ENCODE measurements at places on chromosomes 7 and 10. TPM values are rescaled to one million over a fixed set of nuclear protein-coding genes. Genes with fewer than 3 reads are reported as not detected.

TAS2R5 gene
- total RNA-seq: 0.53 TPM

GRCh38 chr10:88962336-88962735 is 9.8 kb upstream of the ACTA2 start:
- DNase-seq: no peak

GRCh38 chr10:16798571-16798970 is 18.7 kb downstream of the RSU1 start:
- DNase-seq: no peak

- no peak for DNase-seq
These were observed 47.4 kb upstream of the CAV2 start for GRCh38 chr7:116451957-116452729.

- DNase-seq: no peak
These were observed 7.1 kb upstream of the RBM28 start for GRCh38 chr7:128350708-128351295.

DNA sequence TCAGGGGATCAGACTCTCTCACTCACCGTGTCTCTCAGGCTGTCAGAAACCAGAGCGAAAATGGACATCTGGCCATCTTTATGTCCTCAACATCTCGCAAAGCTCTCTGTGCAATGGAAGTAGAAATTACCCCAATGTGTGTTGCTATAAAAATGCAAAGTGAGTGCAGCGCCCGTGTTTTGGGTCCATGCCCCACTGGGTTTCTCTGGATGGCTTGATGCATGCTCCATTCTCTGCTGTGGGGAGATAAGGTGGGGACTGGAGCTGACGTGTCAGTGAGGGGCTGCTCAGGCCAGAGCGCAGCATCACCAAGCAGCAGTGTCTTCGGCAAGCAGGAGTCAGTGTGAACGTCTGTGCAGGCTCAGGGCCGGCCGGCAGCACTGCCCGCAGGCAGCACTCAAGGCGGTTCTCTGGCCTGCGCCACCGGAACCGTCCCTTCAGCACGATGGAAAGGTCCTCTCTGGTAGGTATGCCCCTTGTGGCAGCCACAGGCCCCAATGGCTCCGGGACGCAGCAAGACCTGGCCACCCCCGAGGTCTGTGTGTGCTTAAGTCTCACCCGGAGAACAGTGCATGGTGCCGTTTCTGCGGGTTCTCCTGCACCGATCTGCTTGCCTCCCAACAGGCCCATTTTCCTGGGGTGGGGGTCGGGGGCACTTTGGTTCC is 30.2 kb downstream of the WDR86 start:
- DNase-seq: no peak

DNA sequence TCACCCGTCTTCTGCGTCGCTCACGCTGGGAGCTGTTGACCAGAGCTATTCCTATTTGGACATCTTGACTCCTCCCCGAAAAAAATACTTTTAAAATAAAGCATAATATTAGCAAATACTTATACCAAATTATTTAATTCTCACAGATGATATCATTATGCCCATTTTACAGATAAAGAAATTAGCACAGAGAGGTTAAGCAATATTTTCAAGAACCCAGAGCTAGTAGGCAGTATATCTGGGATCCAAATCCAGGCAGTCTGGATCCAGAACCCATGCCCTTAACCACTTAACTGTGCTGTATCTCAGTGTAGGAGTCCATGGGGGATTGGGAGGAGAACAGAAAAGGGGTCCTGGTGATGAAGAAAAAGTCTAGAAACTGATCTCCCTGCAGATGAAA is 6.1 kb downstream of the IQUB start:
- DNase-seq: no peak

- DNase-seq: no peak
These were observed 83.7 kb downstream of the USP6NL start for GRCh38 chr10:11527691-11528255.

NUTM2A gene
- 1.6 TPM for total RNA-seq

DNA sequence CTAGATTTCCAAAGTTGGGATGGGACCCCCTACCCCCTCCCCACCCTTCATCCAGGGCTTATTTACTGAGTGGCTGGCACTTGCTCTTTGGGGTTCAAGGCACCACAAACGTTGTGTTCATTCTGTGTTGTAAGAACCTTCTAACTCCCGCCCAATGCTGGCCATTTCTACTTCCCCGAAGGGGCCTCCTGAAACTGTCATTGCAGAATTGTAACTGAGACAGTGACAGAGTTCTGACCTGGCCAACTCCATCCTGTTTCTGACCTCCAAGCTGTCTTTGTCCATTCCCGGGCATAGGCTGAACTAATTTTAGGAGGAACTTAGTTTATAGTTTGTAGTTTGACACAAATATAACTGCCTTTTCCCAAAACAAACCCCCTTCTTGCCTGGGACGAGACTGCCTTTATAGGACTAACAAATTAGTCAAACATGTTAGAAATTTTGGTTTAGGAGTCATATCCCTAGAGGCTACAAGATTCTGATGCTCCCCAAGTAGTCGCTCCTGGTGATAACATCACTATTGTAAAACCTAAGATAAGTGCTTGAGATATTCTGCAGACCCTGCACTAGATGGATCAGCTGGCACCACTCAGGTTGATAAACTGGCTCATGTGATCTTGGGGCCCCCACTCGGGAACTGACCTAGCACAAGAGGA is 34.8 kb upstream of the ZMIZ2 start:
- no peak for DNase-seq

- DNase-seq: no peak
These were observed 23.0 kb downstream of the TCF7L2 start for GRCh38 chr10:112973046-112973445.

HKDC1 gene
- total RNA-seq: 0.35 TPM

- no peak for DNase-seq
These were observed 13.2 kb downstream of the YKT6 start for GRCh38 chr7:44213877-44214388.

DNA sequence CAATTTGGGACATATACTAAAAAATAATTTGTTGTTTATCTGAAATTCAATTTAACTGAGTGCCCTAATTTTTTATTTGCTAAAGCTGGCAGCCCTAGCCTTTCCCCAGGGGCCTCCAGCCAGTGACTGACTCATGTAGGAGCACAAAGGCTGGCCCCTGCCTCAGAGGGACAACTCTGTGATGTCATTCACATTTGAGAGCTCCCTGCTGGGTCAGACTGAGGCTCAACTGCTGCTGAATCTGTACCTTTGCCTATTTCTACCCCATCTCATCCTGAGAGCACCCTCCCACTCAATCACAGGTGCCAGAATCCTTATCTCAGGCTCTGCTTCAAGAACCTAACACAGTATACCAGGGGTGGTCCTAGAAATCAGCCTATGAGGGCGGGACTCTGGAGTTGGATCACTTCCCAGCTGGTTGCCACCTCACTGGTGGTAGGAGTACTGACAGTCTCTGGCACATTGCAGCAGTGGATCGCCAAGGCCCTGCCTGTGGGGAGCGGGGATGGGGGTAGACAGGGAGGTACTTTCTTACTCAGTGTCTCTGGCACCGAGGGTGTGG is 11.6 kb downstream of the GCK start:
- peak; percentile 45 for DNase-seq

DNA sequence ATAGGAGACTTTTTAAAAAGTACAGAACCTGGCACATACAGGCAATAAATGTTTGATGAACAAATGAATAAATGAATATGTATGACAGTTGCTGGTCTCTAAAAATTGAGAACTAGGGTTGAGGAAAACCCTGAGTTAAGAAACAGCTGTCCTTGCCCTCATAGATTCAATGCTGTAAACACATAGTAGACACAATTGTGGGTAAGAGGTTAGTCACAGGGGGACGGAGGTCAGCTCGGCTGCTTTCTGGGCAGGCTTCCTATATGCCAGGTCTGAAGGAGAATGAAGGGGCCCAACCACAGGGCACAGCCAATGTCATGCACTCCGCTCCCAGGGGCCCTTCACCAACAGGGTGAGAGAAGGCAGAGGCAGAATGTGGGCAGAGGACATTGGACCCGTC is 143.3 kb upstream of the RSU1 start:
- no peak for DNase-seq

TEX47 gene
- not detected for total RNA-seq

DNA sequence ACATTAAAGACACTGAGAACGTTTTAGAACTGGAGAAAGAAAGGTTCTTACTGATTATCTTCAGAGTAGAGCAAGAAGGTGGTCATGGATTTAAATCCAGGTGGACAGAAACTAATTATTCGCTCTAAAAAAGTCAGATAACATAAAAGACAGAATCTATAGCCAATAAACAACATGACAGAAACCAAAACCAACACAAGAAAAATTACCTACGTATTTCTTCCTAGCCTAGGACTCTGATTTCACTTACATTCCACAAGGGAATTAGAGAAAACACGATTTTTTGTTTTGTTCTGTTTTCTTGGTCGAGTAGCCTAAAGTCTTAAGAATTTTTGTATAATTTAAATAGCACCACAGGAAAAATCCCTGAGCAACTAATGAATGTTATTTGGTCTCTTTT is 15.1 kb downstream of the CPA1 start:
- DNase-seq: no peak

GRCh38 chr10:88918191-88918905 is 34.2 kb downstream of the ACTA2 start:
- DNase-seq: no peak

DNA sequence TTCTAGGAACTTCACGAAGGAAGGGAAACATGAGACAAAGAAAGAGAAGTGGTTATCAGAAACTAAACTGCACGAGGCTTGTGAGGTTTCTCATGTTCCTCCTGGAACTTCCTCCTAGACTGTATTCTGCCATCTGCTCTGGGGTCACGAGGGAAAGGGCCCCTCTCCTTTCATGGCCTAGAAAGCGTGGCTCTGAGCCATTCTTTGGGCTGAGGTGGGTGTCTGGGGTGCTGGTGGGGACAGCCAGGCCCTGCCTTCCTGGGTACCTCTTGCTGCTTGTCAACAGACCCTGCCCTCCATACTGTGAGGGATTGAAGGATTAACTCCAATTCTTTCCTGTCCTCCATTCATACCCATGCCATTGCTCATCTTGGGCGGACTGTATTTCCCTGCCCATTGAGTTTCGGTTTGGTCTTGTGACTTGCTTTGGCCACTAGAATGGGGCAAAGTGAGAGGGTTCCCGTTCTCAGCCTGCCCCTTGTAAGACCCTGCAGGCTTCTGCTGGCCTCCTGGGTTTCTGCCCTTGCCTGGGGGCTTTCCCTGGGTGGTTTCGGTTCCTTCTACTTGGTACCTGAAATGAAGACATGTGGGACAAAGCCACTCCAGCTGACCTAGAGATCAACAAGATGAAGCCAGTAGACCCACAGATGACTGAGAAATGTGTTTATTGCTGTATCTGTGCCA is 14.9 kb upstream of the GIMAP8 start:
- DNase-seq: no peak

- DNase-seq: no peak
These were observed 3.8 kb upstream of the HOXA4 start for GRCh38 chr7:27134392-27134791.

DNA sequence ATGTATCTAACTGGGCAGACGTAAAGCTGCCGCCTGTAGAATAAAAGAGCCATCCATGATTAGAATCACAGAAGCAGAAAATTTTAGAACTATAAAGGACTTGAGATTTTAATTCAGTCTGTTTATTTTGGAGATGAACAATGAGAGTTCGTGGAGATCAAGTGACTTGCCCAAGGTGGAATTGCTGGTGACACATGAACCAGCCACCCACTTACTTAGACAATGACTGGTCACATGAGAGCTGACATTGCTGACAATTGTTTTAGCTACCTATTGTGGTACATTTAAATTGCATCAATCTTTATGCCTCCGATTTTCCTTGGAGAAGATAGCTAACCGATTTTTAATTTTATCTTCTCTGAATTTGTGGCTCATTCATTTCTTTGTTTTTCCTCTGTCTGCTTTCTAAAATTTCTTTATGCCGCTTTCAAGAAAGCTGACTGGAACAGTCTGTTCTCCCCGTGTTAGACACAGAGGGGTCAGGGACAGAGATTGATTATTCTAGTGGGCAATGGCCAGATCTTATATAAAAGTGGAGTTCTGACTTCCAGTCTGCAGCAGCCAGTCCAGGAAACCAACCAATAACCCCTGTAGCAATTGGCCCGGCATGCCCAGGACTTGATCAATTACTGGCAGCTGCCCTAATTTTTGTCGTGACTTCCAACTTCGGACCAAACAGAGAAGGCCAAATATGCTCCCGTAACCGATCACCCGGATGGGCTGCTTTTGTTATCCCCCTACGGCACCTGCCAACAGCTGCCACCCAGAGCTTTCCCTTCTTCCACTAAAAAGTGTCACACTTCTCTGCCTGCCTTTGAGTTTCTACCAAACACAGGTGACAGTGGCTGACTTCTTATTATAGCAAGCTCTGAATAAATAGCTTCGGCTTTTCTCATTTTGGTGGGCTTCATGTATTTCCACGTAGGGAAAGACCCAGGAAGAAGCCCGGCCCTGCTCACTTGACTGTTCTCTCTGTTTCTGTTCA is 241.6 kb downstream of the CAMK1D start:
- DNase-seq: no peak

SLC13A1 gene
- total RNA-seq: not detected

DNA sequence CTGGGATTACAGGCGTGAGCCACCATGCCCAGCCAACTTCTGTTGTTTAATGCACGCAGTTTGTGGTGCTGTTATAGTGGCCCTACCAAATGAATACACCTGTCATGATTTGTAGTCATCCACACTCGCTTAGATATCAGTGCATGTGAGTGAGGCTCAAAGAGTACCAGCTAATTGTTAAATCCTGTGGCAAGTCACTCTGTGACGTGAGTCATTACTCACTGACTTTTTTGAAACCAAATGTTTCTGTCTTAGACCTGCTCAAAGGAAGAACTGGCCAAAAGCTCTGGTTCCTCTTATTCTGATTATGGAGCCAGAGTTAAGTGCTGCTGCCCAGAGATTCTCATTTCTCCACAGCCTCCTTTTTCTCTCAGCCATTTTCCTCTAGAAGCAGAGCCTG is 109.4 kb downstream of the PRKAG2 start:
- no peak for DNase-seq

DNA sequence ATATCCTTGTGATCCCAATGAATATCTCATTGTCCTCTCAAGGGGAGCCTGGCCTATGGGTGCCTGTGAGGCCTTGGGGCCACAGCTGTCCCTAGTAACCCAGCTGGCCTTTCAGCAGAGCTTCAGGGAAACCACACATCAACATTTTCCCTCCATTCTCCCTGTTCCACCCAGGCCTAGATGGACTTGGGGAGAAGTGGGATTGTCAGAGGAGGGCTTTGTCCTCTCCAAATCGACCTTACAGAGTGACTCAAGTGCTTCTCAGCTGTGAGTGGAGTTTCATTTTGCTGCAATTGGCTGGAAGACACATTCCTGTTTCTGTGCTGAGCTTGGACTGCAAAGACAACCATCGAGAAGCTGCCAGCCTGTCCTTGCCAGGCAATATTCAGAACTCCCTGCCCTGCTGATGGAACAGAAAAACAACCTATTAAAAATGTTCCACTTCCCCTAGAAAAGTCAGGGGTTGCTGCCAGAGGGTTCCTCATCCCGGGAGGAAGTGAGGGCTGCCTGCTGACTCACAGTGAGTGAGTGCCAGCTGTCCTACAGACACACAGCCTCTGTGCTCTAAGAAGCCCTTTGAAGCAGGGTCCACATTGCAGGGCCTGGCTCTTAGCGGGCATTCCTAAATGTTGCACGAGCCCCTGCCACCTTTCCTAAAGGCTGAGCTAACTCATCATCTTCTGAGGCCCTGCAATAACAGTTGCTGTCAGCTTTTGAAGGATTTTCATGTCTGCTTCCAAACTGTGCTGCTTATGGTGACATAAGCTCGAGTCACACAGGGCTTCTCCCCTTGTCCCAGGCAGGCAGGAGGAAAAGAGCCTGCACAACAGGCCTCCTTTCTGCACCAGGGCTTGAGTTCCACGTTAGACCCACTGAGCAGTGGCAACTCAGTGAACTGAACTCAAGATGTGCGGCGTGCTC is 20.5 kb downstream of the STRA8 start:
- peak; percentile 82 for DNase-seq
